ENCODE measurements at places on chromosomes 1 and 21. TPM values are rescaled to one million over a fixed set of nuclear protein-coding genes. Genes with fewer than 3 reads are reported as not detected.

- no peak for DNase-seq
Observed at GRCh38 chr1:84967666-84968065, 29.2 kb downstream of the MCOLN2 start.

DNA sequence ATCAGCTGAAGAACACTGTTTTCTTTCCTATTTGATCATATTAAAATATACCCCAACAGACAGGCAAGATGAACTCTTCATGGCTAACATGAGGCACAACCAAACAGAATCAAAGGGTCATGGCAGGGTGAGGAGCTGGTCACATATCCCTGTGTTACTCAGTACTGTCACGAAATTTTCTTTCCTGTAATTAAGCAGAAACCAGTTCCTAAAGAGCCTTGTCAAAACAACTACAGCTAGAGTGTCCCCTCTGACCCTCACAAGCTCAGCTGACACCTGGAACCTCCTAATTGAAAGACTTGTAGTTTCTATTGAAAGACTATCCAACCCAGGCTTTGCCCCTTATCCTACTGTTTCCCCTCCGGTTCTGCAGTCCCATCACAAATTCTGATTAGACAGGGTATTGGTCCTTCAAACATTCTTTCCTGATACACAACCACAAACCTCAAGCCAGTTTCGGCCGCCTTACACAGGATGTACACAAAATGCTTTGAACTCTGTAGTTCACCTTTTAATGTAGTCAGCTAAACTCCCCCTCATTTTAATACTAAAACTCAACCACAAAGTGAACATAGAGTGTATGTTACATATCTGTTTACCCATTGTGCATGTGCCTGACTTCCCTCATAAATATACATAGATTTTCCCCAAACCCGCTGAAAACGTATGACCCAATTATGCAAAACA lies 651.9 kb downstream of the MRPL39 start:
- no peak for DNase-seq

- no peak for DNase-seq
Observed at GRCh38 chr21:37522641-37523295, 156.2 kb downstream of the DYRK1A start.

DNA sequence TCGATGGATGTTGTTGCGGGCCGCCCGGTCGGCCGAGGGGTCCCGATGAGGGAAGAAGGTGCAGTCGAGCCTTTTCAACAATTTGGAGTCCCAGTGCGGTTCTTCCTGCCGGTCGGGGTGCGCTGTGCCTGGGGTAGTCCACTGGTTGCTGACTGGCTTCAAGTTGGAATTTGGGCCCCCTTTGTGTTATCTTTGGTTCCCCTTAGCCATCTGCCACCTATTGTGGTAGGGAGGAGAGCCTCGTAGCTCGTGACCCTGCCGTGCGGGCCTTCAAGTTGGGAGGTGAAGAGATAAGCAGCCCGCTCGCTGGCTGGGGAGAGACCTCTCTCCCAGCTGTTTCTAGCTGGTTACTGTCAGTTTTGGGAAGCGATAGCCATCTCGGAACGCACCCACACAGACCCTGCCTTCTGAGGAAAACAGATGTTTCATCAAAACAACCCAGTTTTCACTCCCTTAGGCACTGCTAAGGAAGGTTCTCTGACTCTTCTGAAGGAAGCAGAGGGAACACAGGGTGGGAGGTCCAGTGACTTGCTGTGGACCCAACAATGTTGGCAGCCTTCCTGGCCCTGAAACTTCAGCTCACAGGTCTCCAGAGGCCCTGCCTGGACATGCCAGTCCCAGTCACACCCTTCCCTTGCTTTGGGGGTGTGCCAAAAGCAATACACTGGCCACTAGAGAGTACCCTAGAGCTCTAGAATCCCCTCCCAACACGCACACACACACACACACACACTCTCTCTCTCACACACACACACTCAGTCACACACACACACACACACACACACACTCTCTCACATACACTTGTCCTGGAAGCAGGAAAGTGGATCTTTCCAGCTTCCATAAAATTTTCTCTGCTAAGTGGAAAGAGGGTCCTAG lies 1.0 kb downstream of the BTG2 start:
- peak; percentile 90 for DNase-seq

- peak; percentile 71 for DNase-seq
Observed at GRCh38 chr1:55352080-55352810, 137.1 kb upstream of the USP24 start.

DISC1 gene
- 3.0 TPM for total RNA-seq

YOD1 gene
- total RNA-seq = 4.0 TPM

GPR37L1 gene
- 0.05 TPM for total RNA-seq

EVA1C gene
- 12.9 TPM for total RNA-seq
